Lung (tissue), 17 donors: ENCODE measurements at places on chromosomes 4 and X. TPM values are rescaled to one million over a fixed set of nuclear protein-coding genes. Genes with fewer than 3 reads are reported as not detected.

GRCh38 chrX:110795645-110796406 is at the start of gene CHRDL1:
CHRDL1 (minus strand) TSS chrX:110795817; CDS start chrX:110792181, 3,636 bp downstream.
- DNase-seq, result peak; percentile 57

KCND1 gene
- total RNA-seq, result 1.4 TPM

KDM6A gene
- total RNA-seq, result 35.5 TPM

GPR143 gene
- 2.7 TPM for total RNA-seq

GRCh38 chrX:118126286-118126685 is 9.7 kb upstream of the KLHL13 start:
- no peak for DNase-seq

- DNase-seq, result peak; percentile 6
These were observed 547.5 kb downstream of the NLGN4X start for GRCh38 chrX:5681159-5681558.

PPBP gene
- total RNA-seq, result 2.5 TPM

GRCh38 chr4:163280703-163281519 is 51.5 kb downstream of the NPY1R start:
- no peak for DNase-seq

- DNase-seq, result no peak
These were observed 18.3 kb downstream of the STIM2 start for GRCh38 chr4:26878794-26879391.

GRCh38 chr4:47705326-47705981 is 132.4 kb downstream of the CORIN start:
- DNase-seq, result no peak

RAB41 gene
- not detected for total RNA-seq

- no peak for DNase-seq
These were observed 15.0 kb downstream of the BTK start for GRCh38 chrX:101370888-101371504.

ARAP2 gene
- total RNA-seq, result 32.7 TPM

DNA sequence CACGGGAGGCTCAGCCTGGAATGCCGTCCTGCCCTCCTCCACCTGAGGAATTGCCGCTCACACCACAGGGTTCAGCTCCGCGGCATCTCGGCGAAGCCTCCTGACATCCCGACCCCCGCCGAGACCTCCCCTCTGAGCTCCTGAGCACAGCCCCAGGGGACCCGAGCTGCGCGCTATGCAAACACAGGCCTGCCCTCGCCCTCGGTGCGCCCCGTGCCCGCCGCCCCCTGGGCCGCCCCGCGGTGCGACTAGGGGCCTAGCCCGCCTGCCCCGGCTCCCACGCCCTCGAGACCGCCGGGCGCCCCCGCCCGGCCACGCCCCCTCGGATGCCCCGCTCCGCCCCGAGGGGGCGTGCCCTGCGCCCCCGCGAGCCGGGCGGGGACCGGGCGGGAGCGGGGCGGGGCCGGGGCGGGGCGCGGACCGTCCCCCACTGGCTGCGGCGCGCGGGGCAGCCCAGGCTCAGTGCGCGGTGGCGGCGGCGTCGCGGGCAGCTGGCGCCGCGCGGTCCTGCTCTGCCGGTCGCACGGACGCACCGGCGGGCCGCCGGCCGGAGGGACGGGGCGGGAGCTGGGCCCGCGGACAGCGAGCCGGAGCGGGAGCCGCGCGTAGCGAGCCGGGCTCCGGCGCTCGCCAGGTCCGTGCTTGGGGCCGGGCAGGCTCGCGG is at the start of gene FGFR3:
Gene FGFR3 (plus strand): TSS at position 462 of the 664 bp plus-strand sequence. CDS start 642 bp downstream, outside the sequence.
- peak; percentile 64 for DNase-seq

- no peak for DNase-seq
These were observed 113.0 kb downstream of the FBXW7 start for GRCh38 chr4:152422817-152423320.

GRCh38 chr4:149752729-149753128 is 62.9 kb downstream of the IQCM start:
- no peak for DNase-seq
